ENCODE measurements at places on chromosomes 1 and 21.

GRCh38 chr1:19987719-19988118 lies 8.3 kb upstream of the PLA2G2A start:
- no peak for DNase-seq

DNA sequence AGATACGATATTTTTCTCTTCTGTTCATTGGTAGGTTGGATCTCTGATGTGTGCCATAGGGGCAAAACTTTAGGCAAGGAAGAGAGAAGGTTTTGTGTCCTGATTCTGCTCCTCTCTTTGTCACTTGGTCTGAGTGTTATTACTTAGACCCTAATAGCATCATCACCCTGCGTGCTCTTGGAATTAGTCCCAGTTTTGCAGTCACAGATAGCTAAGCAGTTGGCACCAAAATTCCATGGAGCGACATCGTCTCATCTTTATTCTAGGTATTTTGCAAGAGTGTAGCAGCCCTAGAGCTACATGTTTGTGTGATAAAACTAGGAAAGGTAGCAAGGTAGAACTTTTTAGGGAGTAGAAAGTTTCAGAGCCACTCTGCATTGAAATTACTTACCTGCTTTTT lies 23.8 kb downstream of the PIP5K1A start:
- no peak for DNase-seq

- no peak for DNase-seq
Measured at GRCh38 chr1:77524038-77524437, 158.4 kb downstream of the ZZZ3 start.

GRCh38 chr1:151534662-151535278 lies 5.3 kb upstream of the TUFT1 start:
- peak; percentile 60 for DNase-seq
